ENCODE measurements at places on chromosomes 3 and 15.

DNA sequence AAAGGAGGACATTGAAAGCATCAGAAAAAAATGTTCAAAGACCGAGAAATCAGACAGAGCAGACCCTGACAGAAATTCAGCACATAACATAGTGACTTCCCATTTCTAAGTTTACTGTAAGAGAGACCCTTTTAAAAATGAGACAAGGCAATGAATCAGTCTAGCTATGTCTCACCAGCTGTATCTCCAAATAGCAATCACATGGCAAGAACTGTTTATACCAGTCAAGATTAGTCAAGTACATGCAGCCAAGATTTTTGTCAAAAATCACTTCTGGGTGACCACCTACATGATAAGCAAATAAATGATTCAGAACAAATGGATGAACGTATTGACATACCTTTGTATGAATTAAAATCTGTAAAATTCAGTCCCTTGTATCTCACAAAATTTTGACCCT, 138.0 kb downstream of the DTWD1 start:
- no peak for DNase-seq

GRCh38 chr3:39466988-39467387, 492 bp upstream of the MOBP start:
- no peak for DNase-seq

DNA sequence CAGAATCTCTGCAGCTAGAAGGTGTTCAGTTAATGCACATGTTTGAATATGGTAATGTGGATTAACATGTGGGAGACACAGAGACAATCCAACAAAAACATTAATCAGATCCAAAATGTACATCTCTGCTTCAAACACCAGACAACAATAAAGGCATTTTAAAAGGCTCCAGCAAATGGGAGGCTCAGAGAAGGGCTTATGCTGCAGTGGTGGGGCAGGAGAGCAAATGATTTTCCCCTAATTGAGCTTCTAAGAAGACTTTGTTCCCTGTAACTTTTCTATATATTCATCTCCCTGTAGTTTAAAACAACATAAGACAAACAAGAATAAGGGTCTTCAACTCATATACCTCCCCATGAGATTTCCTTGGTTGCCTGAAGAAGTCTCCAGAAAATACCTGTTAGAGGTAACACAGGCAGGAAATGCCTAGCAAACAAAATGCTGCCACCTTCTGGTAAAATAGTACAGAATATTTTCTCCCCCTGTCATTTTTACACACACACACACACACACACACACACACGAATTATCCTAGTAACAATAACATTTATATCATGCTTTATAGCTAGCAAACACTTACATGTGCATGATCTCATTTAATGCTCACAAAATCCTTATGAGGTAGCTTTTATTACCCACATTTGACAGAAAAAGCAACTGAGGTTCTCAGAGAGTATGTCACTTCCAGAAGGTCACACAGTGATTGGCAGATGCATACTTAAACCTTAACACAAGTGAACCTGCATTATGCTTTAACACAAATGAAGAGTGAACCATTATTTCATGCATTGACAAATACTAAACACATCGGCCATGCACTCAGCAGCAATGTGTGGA, 123.4 kb upstream of the MB21D2 start:
- DNase-seq = no peak

DNA sequence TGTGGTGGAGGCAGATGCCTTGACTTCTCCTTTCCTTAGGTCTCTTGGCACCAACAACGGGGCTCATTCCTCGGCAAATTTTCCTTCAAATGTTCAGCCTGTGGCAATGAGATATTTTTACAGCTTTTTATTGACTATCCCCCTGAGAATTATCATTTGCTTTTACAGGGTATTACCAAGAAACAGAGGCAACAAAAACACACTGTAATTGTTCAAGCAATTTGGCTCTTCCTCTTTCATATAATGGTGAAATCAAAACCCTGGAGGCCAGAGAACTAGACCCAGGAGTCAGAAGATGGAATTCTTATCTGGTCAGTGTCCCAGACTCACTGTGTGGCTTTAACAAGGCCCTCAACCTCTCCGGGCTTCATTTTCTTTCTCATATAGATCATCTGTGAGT, 40.1 kb downstream of the TRIM42 start:
- no peak for DNase-seq

DNA sequence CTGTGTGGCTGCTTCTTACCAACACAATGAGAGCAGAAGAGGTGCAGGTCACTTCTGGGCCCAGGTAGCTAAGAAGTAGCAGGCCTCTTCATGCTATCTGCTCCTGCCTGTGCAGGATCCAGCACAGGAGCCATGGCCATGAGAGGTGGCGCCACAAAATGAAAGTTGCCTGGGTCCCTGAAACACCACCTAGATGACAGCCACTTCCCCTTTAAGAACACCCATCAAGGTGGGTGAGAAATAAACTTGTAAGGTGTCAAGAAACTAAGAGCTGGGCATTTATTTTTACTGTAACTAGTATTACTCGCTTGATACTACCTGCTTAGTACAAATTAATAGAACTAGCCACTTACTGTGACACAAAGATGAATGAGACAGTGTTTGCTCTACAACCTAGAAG, 484.6 kb upstream of the TBL1XR1 start:
- no peak for DNase-seq

DNA sequence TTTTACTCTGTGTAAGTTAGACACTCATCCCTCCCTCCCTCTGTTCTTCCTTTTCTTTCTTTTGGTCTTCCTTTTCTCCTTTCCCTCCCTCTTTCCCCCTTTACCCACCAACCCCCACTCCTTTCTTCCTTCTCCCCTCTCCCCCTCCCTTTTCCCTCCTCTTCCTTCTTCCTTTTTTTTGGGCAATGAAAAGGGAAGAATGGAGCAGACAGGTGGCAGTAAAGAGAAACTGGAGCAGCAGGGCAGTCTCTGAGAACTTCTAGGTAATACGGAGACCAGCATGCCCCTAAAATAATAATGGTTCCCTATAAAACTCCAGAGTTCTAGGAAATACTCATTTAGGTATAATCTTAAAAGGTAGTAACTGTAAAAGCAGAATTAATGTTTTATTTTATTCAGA, 11.4 kb upstream of the GPR171 start:
- no peak for DNase-seq

- DNase-seq = peak; percentile 96
These were observed 907 bp downstream of the PLXNA1 start for GRCh38 chr3:126983653-126984390.

GRCh38 chr15:73715417-73715816, 31.2 kb downstream of the CD276 start:
- peak; percentile 42 for DNase-seq

GRCh38 chr3:41208507-41209220, 9.4 kb downstream of the CTNNB1 start:
- DNase-seq = no peak

DNA sequence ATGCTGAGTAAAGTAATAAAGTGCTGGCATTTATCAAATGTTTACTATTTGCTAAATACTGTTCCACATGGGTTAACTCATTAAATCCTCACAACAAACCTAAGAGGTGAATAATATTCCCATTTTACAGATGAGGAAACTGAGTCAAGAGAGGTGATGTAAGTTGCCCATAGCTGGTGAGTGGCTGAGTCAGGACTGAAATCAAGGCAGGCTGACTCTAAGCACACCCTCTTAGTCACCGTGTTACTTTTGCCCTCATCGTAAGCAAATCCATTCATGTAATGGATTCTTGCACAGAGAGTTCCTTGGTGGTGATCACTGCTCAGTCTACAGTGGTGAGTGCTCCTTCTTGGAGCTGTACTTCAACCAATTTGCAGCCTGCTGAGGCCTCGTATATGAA, 28.9 kb upstream of the PTX3 start:
- DNase-seq = no peak

DNA sequence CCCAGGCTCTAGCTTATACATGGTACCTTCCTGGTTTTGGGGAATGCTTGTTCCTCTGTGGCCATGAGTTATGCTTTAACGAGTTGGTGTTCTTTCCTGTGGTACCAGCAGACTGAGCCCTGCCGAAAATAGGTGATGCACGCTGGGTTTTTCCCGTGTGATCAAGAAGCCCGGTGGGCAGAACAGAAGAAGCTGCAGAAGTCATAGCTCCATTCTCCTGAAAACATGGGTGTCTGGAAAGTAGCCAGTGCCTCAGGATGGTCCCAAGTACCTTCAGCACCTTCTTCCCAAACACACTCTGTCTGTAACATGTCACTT, 25.2 kb downstream of the MAPKBP1 start:
- no peak for DNase-seq

GRCh38 chr15:79310985-79311900, at the start of gene TMED3:
Gene TMED3 (plus strand): TSS chr15:79311112. CDS start chr15:79311250, 138 bp downstream.
- peak; percentile 100 for DNase-seq

- no peak for DNase-seq
These were observed 58.9 kb downstream of the TMEM41A start for GRCh38 chr3:185439745-185440466.

- DNase-seq = no peak
These were observed 564.7 kb downstream of the ROBO1 start for GRCh38 chr3:79203144-79203519.

DNA sequence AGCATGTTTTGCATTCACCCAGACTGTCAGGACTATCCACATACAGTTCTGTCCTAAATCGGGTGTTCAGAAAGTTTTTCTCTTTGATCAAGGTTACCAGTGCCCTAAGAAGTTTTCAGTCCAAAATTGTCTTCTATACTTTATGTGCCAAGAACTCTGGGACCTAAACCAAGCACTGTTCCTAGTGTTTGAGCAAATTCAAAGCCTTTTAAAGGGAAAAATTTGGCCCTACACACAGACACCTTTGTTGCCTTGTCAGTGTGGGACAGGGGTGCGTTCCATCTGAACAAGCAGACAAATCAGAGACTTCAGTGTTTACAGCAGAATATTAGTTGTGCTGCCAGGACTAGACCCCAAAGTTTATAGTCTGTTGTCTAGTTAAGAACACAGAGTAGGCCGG, 50.6 kb downstream of the DGKG start:
- DNase-seq = no peak

GRCh38 chr3:56976651-56977560, 83.6 kb upstream of the SPATA12 start:
- no peak for DNase-seq

DNA sequence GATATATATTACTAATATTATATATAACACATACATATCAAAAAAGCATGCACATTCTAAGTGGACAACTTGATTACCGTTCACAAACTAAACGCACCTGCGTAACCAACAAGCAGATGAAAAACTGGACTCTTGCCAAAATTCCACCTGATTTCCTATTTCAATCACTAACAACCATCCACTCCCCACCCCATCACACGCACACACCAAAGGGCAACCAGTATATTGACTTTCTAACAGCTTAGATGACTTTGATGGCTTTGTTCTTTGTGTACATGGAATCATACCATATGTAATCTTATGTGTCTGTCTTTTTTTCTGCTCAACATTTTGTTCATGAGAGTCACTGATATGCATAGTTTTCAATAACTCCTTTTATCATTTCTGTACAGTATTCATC, 496.8 kb upstream of the ARRDC4 start:
- DNase-seq = no peak

- DNase-seq = peak; percentile 72
These were observed 406 bp upstream of the GABRB3 start for GRCh38 chr15:26773067-26773877.

DNA sequence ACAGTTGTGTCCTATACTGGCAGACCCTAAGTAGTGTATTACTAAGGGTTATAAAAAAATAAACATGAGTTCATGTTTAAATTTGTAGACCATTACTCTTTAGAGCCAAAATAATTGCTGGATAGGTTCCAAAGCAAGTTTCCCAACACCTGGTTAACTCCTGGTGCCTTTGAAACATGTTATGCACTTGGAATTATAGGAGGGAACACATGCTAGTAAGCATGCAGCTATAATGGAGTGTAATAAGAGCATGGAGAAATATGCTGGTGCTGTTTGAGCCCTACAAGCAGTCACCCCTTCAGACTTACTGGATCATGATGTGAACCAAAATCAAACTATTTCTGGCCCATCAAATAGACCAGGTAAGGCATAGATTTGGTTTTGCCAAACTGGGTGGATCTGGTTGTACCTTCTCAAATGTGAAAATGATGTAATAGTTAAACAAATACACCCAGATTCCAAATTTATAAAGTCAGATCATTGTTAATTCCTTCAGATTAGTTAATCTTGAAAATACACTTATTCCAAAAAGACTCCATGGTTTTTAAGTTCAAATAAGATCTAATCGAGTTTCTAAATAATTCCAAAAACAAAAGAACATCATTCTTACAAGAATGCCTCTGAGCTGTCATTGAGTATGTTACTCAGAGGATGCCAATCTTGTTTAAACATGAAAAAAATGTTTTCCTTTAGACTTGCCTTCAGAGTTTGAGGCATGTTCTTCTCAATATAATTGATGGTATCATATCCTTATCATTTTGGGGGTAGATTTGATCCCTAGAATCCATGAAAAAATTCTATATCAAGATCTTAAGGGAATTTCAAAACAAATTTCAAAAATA, 69.3 kb downstream of the LRRC28 start:
- no peak for DNase-seq

GRCh38 chr15:57941816-57942215, 123.7 kb downstream of the ALDH1A2 start:
- no peak for DNase-seq

GRCh38 chr15:88120026-88120425, 136.5 kb downstream of the NTRK3 start:
- no peak for DNase-seq

GRCh38 chr3:55555873-55556618, 68.9 kb upstream of the WNT5A start:
- DNase-seq = no peak

- no peak for DNase-seq
These were observed 22.5 kb downstream of the MAP2K5 start for GRCh38 chr15:67564968-67565345.

DNA sequence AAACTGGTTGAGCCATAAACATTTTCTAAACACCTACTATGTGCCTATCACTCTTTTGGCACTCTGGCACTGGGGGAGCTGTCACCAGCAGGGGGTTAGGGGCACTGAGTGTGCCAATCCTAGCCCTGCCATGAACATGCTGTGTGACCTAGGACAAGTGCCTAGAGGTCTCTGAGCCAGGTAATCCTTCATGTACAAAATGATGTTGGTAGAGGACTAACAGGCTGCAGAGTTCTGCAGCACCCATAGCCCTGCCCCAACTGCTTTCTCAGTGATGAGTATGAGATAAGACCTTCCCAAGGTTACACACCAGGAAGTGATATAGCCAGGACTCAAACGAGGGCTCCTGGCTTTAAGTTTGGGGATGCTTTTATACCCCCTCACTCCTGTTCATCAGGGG, 84.9 kb upstream of the SEC13 start:
- no peak for DNase-seq

DNA sequence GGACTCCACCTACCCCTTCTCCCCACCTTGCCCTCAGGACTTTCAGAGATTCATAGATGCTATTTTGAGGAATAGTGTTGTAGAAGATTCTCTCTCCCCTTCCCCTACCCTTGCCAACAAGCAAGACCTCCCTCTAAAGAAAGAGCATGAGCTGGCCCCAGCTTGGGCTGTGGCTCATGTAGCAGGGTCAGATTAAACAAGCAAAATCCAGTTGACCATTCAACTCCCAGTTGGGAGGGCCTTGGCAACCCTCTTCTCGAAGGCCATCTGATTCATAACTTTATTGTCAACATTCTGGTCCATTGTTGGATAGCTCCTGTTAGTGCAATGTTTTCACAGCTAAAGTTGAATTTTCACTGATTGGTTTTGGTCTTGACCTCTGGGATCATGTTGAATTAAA, 41.1 kb downstream of the TNFAIP8L3 start:
- peak; percentile 56 for DNase-seq

- no peak for DNase-seq
These were observed 34.6 kb upstream of the MAGEF1 start for GRCh38 chr3:184746131-184747120.

All from osteoblast (primary cell).